ENCODE measurements at places on chromosomes 11 and 22.

- no peak for DNase-seq
These were observed 30.9 kb downstream of the DEUP1 start for GRCh38 chr11:93361435-93361834.

DNA sequence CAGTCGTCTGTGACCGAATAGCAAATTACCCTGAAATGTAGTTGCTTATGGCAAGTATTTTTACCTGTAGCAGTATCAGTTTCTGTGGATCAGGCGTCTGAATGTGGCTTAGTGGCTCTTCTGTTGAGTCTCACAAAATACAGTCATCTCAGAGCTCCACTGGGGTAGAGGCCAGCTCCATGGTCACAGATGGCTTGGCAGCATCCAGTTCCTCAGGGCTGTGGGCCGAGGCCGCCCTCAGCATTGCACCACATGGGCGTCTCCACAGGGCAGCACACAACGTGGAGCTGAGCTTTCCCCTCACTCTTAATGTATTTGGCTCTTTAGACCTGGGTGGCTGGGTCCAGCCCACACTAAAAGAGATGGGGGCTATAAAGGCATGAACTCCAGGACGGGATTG lies 57.8 kb downstream of the SBF1 start:
- DNase-seq = no peak

GRCh38 chr11:68677432-68677831 lies 6.9 kb upstream of the GAL start:
- no peak for DNase-seq

DNA sequence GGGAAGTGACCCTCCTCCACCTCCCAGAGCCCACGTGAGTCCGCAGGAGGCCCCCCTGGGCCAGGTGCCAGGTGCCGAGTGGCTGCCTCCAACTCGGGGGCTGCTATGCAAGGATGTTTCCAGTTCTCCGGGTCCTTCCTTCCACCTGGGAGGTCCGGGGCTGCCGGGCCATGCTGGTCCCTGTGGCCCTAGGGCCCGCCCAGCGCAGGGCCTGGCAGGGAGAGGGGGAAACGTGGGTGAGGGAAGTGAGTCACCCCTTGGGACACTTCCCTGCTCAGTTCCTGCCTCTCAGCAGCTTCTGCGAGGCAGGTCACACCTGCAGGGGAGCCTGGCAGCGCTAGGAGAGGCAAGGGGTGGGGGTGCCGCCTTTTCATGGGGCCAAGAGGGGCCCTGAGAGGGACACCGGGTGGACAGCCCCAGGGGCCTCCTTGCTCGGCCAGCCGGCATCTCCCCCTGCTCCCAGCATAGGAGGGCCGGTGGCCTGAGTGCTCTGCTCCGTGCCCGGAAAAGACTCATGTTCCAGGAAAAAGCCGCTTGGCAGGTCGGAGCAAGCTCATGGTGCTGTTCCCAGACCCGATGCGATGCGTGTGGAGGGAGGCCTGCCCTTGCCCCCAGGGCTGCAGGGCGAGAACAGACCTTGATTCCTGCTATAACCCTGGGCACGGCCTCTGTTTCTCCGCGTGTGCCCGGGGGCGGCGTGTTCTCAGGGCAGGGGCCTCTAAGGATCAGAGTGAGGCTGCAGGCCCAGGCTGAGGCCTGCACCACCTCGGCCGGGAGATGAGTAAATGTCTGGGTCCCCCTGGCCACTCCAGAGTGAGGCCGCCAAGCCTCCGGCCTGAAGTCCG lies 30.3 kb upstream of the WNT7B start:
- DNase-seq = no peak

DNA sequence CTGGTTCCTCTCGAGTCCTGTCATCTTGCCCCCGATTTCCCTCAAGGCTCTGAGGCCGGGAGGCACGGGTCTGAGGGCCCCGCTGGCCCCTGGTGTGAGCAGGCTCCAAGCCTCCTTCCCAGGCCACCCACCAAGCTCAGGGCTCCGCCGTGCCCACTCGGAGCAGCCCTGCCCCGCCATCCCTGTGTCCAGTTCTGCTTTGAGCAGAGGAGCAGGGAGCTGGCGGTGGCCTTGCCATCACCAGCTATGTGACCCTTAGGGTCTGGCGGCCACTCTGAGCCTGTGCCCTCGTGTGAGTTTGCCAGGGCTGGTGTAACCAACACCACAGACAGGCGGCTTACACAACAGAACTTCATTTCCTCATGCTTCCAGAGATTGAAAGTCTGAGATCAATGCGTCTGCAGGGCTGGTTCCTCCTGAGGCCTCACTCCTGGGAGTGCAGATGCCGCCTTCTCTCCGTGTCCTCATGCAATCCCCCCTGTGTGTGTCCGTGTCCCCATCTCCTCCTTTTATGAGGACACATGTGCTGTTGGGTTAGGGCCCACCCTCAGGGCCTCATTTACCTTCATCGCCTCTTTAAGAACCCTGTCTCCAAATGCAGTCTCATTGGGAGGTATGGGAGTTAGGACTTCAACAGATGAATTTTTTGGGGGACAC lies 36.5 kb upstream of the CELSR1 start:
- no peak for DNase-seq

GRCh38 chr22:46726986-46727317 lies 11.1 kb downstream of the CERK start:
- no peak for DNase-seq

- DNase-seq = no peak
These were observed 7.7 kb upstream of the UBASH3B start for GRCh38 chr11:122647736-122648275.

DNA sequence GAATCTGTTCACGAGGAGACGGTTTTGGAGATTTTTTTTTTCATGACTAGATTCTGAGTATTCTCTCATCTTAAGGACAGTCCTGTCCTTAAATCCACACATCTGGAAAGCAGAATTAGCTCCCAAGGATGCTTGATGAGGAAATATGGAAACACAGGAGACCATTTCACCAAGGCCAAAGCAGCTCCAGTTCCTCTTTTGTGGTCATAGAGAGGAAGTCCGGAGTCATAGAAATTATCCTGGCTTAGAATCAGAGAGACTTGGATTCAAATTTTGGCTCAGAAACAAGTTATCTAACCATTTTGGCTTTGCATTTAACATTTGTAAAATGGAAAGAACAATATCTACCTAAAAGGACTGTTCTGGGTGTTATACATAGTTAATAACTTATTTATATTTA lies 7.3 kb upstream of the TEAD1 start:
- no peak for DNase-seq

DNA sequence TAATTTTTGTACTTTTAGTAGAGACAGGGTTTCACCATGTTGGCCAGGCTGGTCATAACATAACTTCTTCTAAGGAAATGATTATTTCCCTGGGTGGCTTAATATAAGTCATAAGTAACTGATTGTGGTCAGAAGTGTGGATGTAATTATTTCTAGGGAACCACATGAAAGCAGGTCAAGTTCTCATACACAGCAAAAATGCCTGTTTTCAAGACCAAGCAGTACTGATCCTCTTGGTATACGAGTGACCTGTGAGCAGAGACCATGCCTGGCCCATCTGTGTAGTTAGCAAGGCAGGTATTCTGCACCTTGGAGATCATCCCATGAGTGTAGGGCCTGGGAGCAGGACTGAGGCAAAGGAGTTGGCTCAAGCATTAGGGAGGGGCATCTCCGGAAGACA lies 32.5 kb upstream of the NUCB2 start:
- DNase-seq = no peak

GRCh38 chr11:73761403-73761945 lies 600 bp upstream of the RAB6A start:
- no peak for DNase-seq

DNA sequence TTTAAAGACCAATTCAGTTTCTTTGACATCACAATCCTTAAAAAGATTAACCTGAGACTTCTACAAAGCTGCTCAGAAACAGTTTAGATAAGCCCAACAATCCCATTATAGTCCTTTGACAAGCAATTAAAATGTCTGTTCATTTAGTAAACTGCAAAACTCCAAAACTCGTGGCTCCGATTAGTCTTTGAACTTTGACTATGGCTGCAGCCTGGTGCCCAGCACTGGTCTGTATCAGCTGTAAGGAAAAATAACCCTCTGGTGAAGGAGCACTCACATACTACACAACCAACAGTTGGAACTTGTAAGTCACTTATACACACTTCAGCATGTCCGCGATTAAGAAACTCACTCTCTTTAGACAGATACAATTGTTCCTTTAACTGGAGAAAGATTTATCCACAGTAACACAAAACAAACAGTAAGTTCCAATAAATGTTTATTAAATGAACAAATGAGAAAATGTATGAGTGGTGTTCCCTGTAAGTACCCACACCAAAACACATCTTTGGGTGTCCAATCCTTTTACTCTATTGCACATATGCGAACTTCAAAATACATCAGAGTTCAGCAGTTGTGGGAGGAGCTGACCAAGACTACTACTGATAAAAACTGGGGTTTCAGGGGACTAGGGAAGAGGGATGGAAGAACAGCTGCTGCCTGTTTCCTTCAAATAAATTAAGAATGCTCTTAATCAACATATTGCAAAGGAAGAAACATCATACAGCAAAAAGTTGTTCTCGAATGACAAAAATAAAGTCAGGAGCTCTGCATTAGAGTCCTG lies 36.4 kb downstream of the PITPNB start:
- no peak for DNase-seq

GRCh38 chr22:46367707-46368191 lies 32.2 kb downstream of the TRMU start:
- DNase-seq = peak; percentile 23

Data from stimulated activated CD4-positive, alpha-beta T cell treated with anti-CD3 and anti-CD28 coated beads, TNF-alpha, amount 100 ng/mL, for 1 hour (primary cell).